ENCODE measurements at places on chromosomes 5 and 9.

DNA sequence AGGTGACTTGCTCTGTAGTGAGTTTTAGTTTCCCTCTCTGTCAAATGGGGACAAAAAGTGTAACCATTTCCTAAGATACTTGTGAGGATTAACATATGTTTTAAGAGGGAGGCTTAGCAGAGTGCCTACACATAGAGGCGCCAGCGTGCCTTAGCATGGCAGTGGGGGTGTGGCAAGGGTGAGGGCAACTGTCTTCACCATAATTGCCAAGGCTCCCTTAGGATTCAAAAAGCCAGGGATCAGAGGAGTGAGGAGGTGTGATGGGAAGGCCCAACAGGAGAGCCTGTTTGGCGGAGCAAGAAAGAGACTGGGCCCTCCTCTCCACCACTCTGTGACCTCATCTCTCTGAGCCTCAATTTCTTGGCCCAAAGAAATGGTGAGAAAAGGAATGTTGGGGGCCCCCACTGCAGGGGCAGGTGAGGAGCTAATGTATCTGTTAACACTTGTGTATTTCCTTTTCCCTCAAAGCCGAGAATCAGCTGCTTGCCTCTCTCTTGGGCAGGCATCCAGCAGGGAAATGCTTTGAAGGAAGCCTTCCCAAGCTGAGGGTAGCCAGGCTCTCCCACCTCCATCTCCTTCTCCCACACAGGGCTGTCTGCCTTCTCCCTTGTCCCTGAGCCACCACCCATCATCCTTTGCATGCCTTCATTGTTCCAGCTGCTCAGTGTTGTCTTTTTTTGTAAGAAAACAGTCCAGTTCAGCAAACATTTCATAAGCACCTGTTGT is 76.0 kb downstream of the DAB2IP start:
- DNase-seq: no peak

DNA sequence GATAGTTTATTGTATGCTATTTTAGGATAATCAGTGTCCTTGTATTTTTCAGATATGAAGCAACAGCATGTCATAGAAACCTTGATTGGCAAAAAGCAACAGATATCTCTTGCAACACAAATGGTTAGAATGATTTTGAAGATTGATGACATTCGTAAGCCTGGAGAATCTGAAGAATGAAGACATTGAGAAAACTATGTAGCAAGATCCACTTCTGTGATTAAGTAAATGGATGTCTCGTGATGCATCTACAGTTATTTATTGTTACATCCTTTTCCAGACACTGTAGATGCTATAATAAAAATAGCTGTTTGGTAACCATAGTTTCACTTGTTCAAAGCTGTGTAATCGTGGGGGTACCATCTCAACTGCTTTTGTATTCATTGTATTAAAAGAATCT is 14.5 kb downstream of the CCT5 start:
- DNase-seq: no peak

GRCh38 chr9:107102011-107102410 is 181.1 kb upstream of the RAD23B start:
- no peak for DNase-seq

GRCh38 chr5:82820961-82821845 is 256.0 kb downstream of the TMEM167A start:
- peak; percentile 27 for DNase-seq

- DNase-seq: no peak
Measured at GRCh38 chr9:21830589-21830988, 28.2 kb downstream of the MTAP start.

GRCh38 chr9:77731008-77731698 is 83.0 kb upstream of the GNA14 start:
- no peak for DNase-seq

- DNase-seq: no peak
Measured at GRCh38 chr9:89518466-89519365, 20.8 kb upstream of the SEMA4D start.

DNA sequence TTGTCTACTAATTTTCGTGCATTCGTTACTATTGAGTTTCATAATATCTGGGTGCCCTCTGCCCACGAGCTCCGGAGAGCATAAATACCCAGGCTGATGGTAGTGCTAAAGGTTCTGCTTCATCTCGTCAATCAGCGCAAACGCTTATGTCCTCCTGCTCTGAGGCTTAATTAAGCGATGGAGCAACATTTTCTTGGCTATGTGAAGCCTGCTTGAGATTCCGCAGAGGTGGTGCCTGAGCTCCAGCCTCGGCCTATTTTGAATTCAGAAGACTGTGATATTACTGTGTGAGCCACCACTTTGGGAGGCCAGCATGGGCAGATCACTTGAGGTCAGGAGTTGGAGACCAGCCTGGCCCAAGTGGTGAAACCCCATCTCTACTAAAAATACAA is 44.8 kb downstream of the ANXA2R start:
- no peak for DNase-seq

DNA sequence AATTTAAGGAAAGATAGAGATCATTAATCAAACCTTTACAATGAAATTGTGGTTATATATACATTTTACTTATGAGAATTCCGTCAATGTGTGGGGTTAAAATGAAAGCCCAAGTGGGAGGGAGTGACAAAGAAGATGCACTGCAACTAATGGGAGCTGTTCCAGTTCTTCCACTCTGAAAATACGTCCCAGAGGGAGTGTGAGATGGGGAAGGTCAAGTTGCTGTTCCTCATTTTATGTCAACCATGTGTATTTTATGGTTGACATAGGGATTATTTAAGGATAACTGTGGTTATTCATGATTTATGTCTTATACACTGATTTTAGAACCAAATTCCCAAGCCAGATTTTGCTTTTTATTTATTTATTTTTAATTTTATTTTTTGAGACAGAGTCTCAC is 14.2 kb upstream of the RGS3 start:
- no peak for DNase-seq

DNA sequence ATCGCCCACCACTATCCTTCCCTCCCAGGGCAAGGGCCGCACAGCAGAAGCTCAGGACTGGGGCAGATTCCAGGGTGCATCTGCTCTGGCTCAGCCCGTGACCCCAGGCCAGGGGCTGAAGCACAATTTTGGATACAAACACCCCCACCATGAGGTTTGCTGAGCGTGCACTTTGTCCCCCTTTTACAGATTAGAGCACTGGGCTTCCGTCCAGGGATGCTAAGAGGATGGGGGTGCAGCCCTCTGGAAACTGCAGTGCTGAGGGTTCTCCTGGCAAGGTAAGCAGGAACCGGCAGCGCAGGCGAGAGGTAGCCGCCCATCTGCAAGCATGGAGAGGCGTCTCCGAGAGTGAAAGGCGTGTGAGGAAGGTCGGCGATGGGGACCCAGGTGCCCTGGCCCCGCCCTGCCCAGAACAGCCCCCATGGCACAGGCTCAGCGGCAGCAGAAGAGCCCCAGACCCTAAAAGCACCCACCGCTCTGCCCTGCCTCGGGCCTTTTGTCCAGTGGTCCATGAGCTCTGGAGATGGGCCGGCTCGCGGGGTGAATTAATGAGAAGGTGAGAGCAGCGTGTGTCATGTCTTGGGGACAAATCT is 54.5 kb upstream of the OLFM1 start:
- DNase-seq: no peak

DNA sequence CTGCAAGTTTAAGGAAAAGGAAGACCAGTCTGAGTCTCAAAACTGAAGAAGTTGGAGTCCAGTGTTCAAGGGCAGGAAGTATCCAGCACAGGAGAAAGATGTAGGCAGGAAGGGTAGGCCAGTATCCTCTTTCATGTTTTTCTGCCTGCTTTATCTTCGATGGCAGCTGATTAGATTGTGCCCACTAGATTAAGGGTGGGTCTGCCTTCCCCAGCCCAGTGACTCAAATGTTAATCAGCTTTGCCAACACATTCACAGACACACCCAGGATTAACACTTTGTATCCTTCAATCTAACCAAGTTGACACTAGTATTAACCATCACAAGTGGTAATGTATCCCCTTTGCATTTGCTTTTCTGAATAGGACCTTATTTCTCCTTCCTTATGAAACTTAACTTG is 535.9 kb upstream of the FTMT start:
- DNase-seq: no peak

- DNase-seq: no peak
Measured at GRCh38 chr9:93007529-93008058, 50.9 kb upstream of the SUSD3 start.

GRCh38 chr9:16450578-16450977 is 419.9 kb downstream of the BNC2 start:
- DNase-seq: no peak

DNA sequence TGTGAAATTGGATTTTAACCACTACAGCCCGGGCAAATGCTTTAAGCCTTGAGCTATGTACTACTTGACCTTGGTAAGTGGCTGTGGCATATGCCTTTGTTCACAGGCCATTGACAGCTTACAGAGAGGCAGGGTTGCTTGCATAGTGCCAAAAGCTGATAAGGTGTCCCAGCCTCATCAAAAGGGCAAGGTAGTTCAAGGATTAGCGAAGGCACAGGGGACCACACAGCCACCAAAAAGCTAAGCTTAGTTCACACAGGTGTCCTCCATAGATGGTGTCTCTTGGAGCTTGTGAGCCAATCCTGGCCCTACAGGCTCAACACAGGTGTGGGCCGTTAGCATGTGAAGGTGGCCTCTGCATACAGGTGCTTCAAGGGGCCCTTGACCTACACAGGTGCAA is 86.8 kb downstream of the ZNF622 start:
- DNase-seq: no peak

GRCh38 chr5:15796096-15796495 is 296.1 kb downstream of the FBXL7 start:
- no peak for DNase-seq

- peak; percentile 18 for DNase-seq
Measured at GRCh38 chr5:94908889-94909480, 290.5 kb downstream of the SLF1 start.

DNA sequence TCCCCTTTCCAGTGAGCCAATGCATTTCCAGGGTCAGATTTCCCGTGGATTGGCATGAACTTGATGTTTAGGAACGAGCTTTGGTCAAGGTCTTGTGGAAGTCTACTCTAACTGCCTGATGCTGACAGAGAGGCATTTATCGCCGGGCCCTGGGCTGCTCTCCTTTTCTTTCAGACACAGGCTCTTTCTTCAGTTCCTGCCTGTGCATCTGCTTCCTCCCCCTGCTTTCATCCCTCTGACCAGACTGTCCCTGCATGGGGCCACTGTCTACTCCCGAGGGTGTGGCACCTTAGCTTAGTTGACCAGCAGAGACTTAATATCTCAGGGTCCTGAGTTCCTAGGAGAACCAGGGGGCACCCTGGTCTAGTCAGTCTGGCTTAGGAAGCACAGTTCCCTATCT is 41.2 kb downstream of the RALGPS1 start:
- no peak for DNase-seq
